Dermis microvascular lymphatic vessel endothelial cell (primary cell): ENCODE measurements at places on chromosomes 4 and X.

DNA sequence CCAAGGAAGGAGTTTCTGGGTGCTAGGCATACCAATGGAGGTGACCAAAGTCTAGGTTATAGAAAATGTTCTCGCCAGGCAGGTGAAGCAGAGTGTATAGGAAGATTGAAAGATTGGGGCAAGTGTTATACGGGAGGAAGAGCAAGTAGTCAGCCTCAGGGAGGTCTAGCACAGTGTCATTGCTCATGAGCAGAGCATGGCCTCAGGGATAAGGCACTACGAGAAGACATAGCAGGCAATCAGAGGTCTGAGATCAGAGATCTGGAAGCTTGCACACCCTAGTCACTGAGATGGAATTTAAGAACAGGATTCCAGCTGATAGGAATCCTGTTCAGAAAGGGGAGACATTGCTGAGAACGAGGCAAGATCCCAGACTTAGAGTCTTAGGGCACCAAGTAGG is 350.0 kb upstream of the CASK start:
- DNase-seq = no peak

DNA sequence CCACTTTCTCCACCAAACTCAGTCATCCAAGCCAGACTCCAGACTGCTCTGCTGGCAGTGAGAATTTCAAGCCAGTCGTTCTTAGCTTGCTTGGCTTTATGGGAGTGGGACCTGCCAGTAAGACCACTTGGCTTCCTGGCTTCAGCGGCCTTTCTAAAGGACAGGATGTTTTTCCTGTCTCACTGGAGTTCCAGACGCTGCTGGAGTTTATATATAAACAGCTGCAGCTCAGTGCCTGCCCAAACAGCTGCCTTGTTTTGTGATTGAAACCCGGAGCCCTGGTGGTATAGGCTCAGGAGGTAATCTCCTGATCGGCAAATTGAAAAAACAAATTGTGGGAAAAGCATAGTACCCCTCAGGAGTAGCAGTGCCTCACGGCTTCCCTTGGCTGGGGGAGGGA is 1165.8 kb upstream of the ADGRL3 start:
- no peak for DNase-seq

- DNase-seq = no peak
These were observed 6.3 kb downstream of the GIMD1 start for GRCh38 chr4:106362086-106362825.

DNA sequence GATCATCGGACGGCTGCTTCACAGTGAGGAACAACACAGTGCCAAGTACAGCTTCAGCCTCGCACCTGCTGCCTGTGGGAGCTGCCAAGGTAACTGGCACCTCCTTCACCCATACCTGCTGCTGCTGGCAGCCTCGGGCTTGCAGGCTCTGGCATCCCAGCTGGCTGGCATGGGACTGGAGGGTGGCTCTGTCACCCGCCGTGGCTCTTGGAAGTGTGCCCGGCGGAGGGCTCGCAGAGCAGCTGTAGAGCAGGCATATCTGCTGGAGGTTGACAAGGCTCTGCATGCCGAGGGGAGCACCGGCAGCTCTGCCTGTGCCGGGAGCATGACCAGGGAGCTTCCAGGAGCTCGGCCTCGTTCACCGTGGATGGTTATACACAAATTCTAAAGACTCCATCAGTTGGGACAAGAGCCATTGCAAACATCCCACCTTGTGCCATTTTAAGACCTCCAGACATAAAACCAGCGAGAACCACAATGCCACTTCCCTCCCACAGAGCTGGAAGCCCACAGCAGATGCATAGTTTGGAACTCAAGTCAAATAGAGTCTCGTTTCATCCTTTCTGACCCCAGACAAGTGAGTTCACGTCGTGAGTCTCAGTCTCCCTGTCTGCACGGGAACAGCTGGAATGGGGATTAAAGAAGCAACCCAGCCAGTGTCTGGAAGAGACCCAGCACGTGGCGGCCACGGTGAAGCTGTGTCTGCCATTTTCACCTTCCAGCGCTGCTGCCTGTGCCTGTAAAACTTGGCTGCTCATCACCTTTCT is 84.3 kb upstream of the PSAPL1 start:
- DNase-seq = no peak

GRCh38 chr4:127291316-127291715 is 341.4 kb upstream of the INTU start:
- DNase-seq = no peak

DNA sequence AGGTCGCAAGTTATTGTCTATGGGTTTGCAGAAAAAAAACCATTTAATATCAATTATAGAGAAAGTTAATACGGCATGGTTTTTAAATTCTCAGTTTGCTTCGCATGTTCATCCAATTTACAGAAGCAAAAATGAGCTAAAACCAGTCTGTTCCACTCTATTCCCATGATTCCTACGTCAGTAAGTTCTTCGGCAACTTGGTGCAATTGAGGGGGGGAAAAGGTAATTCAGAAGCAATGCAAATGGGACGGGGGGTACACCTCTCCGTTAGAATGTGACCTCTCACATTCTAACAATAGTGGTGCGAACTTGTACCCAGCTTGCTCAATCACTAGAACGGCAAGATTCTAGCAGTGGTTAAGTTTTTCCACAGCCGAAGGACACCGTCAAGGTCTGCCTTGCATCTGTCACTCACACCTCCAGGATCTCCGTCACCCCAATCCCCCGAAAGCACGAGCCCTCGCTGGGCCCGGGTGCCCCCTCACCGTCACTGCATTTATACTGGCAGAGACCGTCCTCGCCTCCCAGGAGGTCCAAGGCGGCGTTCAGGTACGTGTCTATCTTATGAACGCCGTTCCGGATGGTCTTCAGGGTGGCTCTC is 653 bp downstream of the PLA2G12A start:
- no peak for DNase-seq

DNA sequence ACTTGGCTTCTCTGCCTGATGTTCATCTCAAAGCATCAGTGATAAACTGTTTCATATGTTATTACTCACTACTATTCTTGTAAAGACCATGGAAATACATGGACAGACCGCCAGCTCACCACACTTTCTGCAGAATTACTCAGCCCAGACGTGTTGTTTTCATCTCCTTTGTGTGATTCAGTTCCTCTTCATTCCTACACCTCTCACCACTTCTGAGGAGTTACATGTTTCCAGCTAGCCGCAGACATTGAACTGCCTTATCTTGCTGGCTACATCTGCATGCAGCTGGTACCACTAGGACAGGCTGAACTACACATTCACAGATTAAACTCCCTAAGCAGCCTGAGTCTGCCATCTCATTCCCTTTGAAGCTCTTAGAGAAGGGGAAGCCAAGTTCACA is 443.2 kb upstream of the FGF16 start:
- no peak for DNase-seq

DNA sequence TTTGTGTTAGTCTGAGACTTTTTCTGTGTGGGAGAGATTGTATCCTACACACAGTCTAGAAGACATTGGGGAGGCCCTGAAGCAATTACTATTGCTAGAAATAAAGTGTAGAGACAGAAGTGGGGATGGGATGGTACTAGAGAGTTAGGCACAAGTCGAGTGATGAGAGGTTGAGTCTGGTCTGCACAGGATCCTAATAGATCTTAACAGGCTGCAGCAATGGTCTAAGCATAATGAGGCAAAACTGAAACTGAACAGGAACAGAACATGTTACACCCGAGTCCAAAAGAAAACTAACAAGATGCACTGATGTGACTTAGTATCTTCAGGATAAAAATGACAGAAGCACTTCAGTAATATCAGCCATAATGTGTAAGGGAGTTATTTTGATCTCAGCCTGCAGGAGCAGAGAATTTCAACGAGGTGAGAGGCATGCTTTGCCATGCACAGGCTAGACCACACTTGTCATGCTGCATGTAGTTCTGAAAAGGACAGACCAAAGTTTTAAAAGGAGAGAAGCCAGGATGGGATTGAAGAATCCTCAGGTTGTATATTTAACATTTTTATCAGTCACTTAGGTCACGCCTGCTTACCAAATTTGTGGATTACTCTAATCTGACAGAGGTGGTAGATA is 205.8 kb upstream of the BOD1L1 start:
- no peak for DNase-seq

DNA sequence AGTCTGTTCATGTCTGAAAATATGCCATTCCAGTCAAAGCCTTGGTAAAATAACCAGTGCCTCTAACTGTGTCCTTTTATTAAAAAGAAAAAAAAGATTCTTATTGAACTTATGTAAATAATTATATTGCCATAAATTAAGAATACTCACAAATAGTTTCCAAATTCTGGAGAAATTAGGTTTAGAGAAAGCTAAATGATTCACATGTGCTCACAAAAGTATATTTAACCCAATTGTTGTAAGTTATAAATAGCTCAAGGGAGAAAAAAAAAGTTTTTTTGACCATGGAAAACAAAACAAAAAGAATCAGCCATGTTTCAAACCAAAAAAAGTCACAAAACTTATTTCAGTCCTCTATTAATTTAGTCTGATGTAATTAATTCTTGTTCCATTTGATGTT is 25.3 kb upstream of the HERC6 start:
- no peak for DNase-seq

- no peak for DNase-seq
These were observed 127.2 kb downstream of the MXRA5 start for GRCh38 chrX:3219231-3219630.

GRCh38 chr4:73945674-73946449 is 36.0 kb downstream of the PF4 start:
- no peak for DNase-seq

GRCh38 chrX:113473418-113473817 is 632.8 kb upstream of the AMOT start:
- no peak for DNase-seq

GRCh38 chr4:17112292-17112659 is 213.8 kb upstream of the LDB2 start:
- peak; percentile 22 for DNase-seq

GRCh38 chr4:137283737-137284136 is 248.6 kb downstream of the PCDH18 start:
- no peak for DNase-seq
